ENCODE measurements at places on chromosomes 1 and 21.

DNA sequence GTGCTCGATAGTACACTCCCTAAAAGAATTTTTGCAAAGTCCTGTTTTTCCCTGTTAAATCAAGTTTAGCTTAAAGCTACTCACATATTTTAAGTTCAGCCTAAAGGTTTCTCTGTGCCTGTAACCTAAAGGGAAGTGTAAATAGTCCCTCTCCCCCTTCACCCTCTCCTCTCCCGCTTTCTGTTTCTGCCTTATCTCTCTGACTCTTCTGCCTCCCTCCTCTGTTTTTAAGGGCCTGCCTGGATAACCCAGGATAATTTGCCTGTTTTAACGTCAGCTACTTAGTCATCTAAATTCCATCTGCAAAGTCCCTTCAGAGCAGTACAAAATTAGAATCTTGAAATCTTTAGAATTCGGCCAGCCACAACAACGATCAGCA lies 92.6 kb downstream of the NID1 start:
- DNase-seq, result no peak

GRCh38 chr1:192235127-192235526 lies 76.9 kb downstream of the RGS18 start:
- DNase-seq, result no peak

- no peak for DNase-seq
Measured at GRCh38 chr1:65066419-65066765, 81.6 kb upstream of the AK4 start.

DNA sequence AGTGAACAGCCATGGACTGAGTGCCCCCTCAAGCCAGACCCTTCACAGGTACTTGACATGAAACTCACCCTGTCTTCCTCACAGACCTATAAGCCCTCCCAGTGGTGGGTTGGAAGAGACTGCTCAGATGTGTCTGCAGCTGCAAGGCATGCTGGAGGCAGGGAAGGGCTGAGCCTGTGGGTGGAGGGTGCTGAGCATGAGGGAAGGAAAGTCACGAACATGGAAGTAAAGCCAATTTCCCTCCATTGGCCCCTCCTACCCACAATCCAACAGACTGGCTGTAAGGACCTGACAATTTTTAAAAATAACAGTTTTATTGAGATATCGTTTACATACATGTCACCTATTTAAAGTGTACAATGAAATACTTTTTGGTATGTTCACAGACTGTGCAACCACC lies 44.1 kb downstream of the RCSD1 start:
- no peak for DNase-seq

DNA sequence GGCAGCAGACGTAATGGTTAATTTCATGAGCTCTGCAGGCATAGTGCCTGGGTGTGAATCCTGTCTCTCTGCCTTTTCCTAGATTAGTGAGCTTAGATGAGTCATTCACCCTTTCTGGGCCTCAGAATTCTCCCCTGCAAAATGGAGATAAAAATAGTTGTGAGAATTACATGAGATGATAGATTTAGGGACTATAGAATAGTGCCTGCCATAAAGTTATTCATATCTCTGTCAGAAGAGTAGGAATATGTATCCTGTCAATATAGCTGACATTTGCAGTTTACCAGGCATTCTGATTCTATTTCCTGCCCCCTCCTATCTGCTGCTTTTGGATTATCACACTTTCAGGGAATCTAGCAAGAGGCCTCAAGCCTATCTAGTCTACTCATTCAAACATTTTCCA lies 112.0 kb downstream of the PDE4B start:
- DNase-seq, result no peak

DNA sequence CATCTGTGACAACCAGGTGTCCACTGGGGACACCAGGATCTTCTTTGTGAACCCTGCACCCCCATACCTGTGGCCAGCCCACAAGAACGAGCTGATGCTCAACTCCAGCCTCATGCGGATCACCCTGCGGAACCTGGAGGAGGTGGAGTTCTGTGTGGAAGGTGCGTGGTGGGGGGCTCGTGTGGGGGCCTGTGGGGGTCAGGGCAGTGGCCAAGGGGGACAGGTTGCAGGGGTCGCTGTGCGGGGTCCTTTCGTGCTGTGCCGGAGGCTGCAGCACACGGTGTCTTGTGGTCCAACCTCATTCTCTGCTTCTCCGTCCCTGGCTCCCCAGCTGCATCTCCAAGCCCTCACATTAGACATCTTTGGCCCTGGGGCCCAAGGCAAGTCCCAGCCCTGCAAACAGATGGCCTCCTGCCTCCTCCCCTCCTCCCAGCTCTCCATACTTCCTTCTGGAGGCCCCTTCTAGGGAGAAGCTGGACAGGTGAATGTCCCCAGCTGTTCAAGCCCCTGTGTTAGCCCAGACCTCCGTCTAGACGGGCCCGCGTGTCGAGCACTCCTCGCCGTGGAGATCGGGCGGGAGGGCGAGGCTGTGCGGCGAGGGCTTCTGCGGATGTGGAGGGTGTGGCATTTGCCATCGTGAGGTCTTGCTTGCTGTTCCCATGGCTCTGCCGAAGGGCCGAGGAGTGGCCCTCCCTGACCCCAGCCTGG lies 2.5 kb downstream of the AGRN start:
- no peak for DNase-seq

- no peak for DNase-seq
Measured at GRCh38 chr1:12039164-12039525, 19.8 kb downstream of the MIIP start.

GRCh38 chr1:156437037-156437867 lies 63.3 kb downstream of the MEF2D start:
- no peak for DNase-seq

GRCh38 chr1:198687429-198687828 lies 48.6 kb downstream of the PTPRC start:
- no peak for DNase-seq

DNA sequence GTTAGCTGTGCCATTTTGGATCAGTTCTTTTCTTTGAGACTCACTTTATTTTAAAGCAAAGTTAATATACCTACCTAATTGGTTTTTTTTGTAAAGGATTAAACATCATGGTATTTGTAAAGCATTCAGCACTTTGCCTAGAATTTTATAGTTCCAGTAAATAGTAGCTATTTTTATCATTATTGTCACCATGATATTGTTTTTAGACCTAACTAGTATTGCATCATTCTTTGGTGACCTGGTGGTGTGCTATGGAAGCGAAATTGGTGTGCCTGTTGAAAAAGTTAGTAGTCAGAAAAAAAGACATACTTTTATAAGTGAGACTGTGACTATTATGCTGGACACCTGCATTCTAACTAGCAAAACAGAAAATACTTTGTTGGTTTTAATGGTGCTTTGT lies 81.0 kb downstream of the NFIA start:
- no peak for DNase-seq

Measured in stimulated activated CD8-positive, alpha-beta memory T cell treated with anti-CD3 and anti-CD28 coated beads, Interleukin-4, amount 100 ng/mL, for 4 hours (primary cell).